BJ (cell line): ENCODE measurements at places on chromosomes 2 and 18.

GRCh38 chr2:151669585-151670081 lies 64.6 kb downstream of the NEB start:
- no peak for DNase-seq

DNA sequence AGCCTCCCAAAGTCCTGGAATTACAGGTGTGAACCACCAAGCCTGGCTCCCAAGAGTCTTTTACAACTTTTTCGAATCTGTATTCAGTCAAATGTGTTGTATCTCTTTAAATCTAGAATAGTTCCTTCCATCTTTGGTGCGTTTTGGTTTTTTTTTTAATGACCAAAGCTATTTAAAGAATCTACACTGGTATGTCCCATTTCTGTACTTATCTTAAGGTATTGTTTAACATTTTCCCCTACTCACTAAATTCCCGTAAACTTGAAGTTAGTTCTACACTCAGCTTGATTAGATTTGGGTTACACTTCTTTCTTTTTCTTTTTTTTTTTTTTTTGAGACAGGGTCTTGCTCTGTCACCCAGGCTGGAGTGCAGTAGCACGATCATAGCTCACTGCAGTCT lies 63.8 kb downstream of the TMEM237 start:
- DNase-seq: no peak

DNA sequence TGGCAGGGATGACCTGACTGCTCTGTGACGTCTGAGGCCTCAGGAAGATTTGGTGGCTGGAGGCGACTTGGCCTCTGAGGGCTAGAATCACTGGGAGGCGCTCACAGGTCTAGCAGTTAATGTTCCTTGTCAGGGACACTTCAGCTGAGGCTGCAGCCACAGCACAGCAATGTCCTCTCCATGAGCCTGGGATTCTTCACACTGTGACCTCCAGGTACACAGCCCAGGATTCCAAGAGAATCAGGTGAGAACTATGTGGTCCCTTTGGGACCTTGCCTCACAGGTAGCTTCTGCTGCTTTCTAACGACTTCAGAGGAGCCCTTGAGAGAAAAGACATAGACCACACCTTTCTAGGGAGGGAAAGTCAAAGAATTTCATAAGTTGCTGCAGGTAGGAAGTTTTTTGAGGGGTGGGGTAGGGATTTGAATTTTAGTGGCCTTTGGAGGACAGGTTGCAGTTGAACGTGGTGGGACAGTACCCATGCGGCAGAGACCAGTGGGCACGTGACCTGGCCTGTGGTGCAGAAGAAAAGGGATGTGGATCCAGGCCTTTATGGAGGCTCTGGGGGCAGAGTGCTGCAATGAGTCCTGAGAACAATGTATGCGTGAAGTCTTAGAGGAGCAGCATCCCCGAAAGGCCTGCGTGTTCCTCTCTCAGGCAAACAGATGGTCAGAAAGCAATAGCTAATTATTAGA lies 86.2 kb downstream of the LYPD1 start:
- no peak for DNase-seq

DNA sequence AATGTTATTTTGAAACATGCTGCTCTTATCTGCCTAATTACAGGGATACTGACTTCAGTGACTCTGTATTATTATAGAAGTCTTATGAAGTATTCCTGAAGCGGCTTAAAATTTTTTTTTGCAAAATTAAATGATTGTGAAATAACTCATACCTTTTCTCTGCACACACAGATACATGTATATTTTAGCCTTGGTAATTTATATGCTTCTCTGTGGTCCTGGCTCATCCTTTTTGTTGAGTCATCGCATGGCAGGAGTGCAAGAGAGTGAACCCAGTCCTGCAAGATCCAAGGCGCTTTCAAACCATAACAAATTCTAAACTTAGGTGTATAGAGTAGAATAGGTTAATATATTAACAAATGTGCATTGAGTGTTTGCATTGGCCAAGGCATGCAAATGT lies 8.6 kb downstream of the CCNT2 start:
- DNase-seq: no peak

GRCh38 chr2:60992985-60993392 lies 24.5 kb upstream of the PEX13 start:
- no peak for DNase-seq

GRCh38 chr2:145258903-145259579 lies 739.1 kb upstream of the ZEB2 start:
- DNase-seq: no peak

DNA sequence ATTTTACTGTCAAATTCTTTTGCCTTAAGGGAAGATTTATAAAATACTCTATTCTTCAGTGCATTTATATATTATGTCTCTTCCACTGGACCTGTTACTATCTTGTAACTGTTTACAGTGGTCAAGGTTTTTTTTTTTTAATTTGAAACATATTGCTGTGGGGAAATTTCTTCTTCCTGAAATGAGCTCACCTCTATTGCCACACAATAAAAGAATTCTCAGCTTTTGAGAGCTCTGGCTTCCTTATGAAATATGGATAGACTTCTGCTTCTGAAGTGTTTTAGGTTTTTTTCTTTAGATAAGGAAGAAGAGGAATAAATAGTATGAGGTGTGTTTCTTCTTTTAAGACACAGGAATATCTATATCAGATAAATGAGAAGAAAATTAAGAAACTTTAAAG lies 7.7 kb downstream of the VRK2 start:
- DNase-seq: no peak

DNA sequence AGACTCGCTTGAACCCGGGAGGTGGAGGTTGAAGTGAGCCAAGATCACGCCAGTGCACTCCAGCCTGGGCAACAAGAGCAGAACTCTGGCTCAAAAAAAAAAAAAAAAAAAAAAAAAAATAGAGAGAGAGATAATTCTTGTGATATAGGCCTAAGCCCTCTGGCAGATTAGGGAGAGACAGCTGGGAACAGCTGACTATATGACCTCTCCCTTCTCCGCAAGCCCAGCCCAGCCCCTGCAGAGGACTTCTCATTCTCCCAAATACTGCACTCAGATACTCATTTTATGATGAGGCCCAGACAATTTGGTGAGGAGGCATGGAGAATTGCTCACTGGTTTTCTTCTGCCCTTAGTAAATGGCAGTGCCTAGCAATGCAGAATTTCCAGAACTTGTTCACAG lies 262.0 kb downstream of the HAUS1 start:
- no peak for DNase-seq

DNA sequence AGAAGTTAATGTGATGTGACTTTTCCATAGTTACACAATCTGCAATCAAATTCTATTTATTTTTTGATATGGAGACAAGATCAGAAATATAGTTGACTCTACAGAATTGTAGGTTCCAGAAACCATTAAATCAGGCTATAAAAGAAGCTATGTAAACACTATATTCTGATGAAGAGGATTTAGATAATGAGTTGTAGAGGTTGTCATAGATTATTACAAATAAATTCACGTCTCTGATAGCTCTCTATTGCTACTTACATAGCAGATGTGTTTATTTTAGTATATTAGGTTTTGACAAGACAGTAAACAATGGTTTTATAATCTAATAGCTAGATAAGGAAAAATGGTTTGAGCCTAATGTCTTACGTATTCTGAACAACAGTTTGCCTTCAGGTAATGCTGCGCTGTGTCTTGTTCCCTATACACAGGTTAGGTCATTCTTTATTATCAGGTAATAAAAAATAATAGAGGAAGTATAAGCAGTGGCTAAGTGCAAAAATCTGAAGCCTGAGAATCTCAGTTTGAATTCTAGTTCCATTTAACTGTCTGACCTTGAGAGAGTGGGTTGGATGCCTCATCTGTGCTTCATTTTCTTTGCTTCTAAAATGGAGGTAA lies 93.4 kb downstream of the PPP1R1C start:
- no peak for DNase-seq

GRCh38 chr18:78813156-78813555 lies 166.5 kb upstream of the SALL3 start:
- no peak for DNase-seq

DNA sequence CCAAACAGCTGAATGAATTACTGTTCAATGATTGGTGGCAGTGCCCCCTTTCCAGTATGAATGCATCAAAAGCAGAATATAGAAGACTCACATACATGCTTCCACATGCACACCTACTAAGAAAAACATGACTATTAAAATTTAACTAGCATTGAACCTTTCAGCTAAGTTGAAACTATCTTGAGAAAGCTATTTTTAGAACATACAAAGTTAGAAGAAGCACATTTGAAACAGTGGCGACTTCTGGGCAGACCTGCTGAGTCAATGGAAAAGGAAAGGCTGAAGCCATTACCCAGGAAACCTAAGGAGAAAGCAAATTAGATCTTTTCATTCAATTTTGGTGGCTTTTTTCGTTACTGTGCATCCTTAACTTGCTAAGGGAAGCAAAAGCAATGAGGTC lies 55.9 kb downstream of the PLA2R1 start:
- no peak for DNase-seq

- DNase-seq: no peak
Observed at GRCh38 chr2:64348386-64349130, 105.4 kb upstream of the LGALSL start.
